ENCODE measurements at places on chromosomes 11 and 22.
A peak's percentile ranks its signal among the peaks of the same experiment; 100 is the strongest.

DNA sequence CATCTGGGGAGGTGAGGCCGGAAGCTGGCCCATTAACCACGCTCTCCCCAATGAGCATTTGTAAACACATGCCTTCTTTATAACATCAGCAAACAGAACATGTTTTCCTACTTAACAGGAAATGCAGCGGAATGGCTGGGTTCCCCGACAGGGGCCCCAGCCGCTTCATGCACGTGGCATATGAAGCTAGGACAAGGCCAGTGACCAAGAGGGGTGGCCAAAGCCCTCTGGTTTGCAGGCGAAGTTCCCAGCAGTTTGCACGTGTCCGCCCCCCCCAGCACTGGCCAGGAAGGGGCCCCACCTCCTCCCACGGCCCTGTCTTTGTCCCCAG, 38.7 kb upstream of the LINC01488 start:
- no peak for DNase-seq

GRCh38 chr11:386483-386882, 7.5 kb upstream of the PKP3 start:
- DNase-seq, result no peak

DNA sequence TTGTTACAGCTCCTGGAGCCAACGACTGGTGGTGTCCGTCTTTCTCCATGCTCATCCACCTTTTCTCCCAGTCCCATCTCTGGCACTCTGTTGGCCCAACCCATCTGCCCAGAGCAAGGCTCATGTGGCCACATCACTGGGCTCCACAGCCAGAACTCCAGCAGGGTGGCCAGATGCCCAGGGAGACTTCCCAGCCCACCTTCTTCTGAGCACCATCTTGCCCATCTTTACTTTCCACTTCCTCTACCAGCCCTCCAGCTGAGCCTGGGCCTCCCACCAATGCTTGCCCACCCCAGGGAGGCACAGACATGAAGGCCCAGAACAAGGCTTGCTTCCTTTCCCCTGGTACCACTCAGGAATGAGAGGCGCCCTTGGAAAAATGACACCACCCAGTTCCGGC, 116.8 kb downstream of the BUD13 start:
- DNase-seq, result no peak

GRCh38 chr11:80515097-80515496, 1074.3 kb upstream of the TENM4 start:
- DNase-seq, result no peak

DNA sequence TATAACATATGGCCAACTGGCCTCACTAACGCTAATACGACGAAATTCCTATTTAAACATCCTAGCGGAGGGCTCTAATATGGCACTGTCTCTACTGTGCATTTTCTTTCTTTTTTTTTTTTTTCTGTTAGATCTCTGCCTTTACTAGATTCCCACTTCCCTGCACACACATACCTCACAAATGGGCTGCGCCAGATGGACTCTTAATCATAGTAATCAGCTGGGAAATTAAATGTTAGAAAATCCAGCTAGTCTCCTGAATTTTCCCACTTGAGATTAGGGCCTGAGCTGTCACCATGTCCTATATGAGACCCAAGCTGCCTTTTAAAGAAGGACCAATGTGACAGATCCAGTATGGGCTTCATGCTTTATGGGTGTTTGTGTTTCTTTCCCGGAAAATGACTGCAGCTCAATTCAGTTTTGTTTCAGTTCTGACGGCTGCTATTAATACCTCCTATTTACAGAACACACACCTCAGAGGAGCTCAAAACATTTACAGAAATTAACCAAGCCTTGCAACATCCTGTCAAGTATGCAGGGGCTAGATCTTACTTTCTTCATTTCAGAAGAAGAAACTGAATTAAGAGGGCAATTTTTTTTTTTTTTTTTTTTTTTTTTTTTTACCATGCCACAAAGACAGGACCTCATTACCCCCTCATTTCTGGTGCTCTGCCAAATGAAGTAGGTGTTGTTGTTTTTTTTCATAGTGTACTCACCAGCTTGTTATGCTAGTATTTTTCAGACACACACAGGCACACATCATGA, 49.8 kb upstream of the BLID start:
- DNase-seq, result no peak

- no peak for DNase-seq
Measured at GRCh38 chr11:5277807-5278382, 8.2 kb upstream of the HBE1 start.

DNA sequence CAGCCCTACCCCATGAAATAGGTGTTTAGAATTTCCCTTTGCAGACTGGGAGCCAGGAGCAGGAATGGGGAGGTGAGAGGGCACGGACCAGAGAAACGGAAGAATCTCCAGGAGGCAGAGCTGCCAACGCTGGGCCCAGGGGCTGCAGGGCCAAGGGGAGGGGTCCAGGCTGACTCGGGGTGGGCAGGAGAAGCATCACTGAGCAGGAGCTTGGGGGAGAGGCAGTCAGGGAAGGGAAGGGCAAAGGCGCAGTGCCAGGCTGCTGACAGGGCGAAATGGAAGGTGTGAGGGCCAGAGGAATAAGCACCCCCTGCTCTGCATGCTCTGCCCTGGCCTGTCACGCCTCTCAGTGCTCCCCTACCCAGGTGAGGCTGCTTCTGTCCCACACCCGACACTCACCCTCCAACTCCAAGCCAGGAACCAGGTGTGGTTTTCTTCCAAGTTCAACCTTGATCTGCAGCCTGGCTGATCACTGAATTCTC, 14.5 kb downstream of the LRRC32 start:
- DNase-seq, result no peak

DNA sequence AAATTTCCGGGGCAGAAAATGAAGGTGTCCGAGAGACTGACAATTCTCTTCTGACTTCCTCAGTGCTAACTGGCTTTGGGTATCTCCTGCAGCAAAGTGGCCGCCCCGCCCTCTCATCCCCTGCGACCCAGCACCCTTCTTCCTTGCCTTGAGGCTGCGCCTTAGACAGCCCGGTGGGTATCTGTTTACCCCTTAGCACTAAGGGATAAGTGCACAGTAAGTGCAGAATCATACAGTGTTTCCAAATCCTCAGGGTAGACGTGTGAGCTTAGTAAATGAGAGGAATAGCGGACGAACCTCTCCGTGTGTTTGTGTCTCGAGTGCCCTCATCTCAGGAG, 368 bp upstream of the CHORDC1 start:
- peak; percentile 85 for DNase-seq

- no peak for DNase-seq
Measured at GRCh38 chr11:13669544-13670488, 1.3 kb downstream of the FAR1 start.

Measured in midbrain (tissue), 1 donor.